SJSA1 (cell line): ENCODE measurements at places on chromosomes 3 and 15.

- H3K4me3 ChIP-seq, result no peak overlapping the region
- no peaks in the 10 kb centered on the region for H3K27me3 ChIP-seq
- DNase-seq, result no peak
- peaks cover 64% of the 10 kb centered on the region for H3K36me3 ChIP-seq
- H3K4me1 ChIP-seq, result peaks cover 5% of the 10 kb centered on the region
- no peak overlapping the region for H3K27ac ChIP-seq
Measured at GRCh38 chr3:138227650-138228049, 40.5 kb downstream of the ARMC8 start.

DNA sequence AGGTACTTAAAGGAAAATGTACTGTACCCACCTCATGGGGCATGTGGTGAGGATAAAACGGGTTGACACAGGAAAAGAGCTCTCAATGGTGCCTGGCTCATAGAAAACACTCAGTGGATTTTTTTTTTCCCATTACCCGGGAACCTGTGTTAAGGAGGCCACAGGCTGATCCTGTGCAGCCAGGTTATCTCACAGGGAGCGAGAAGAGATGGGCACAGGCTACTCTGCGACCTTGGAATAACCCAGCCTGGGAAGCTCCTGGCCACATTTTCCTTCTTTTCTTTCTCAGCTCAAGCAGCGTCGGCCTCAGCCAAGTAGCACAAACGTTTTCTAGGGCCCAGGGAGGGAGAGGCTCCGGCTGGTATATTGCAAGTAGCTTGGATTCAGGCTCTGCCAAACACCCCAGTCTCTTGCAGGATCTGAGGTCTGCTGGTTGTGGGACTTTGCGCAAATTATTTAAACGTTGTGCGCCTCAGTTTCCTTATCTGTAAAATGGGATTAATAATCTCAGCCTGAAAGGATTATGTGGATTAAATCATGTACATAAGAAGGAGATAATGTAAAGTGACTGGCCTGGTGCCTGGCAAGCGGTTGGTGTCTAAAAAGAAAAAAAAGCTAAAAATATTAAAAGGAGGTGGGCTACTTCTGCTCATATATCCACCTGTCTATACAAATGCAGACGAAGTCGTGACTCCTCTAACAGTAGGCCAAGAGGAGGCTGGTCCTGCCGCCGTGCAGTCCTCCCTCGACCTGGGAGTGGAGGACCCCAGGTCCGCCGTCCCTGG, 2.2 kb downstream of the FURIN start:
- peaks cover 69% of the 10 kb centered on the region for H3K4me1 ChIP-seq
- H3K27me3 ChIP-seq, result no peaks in the 10 kb centered on the region
- peak overlapping the region; percentile 95 for H3K27ac ChIP-seq
- H3K36me3 ChIP-seq, result peaks cover 35% of the 10 kb centered on the region
- DNase-seq, result peak; percentile 76

- no peak overlapping the region for H3K4me3 ChIP-seq
- no peaks in the 10 kb centered on the region for H3K36me3 ChIP-seq
- DNase-seq, result no peak
- no peak overlapping the region for H3K27ac ChIP-seq
- H3K27me3 ChIP-seq, result no peaks in the 10 kb centered on the region
Measured at GRCh38 chr3:121962443-121962842, 59.6 kb downstream of the ILDR1 start.

DNA sequence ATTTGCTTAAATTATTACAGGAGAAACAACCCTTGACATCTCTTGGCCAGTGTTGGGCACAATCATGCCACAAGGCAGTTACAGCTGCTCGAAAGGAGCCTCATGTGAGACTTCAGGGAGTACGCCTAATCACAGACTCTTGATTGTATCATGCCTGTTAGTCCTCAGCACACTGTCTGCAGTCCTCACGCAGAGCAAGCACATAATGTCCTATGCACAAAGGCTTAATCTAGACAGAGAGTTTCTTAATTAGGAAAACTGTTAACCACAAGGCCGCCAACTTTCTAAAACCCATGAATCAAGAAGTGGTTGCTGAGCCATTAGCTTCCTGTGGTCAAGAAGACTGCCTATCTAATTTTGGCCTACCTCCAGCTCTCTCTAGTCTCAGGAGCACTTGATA, 172.0 kb downstream of the UNC13C start:
- no peaks in the 10 kb centered on the region for H3K27me3 ChIP-seq
- no peak overlapping the region for H3K27ac ChIP-seq
- no peak overlapping the region for H3K4me3 ChIP-seq
- DNase-seq, result no peak
- no peaks in the 10 kb centered on the region for H3K4me1 ChIP-seq

- no peak for DNase-seq
- peaks cover 57% of the 10 kb centered on the region for H3K36me3 ChIP-seq
- peak overlapping the region; percentile 94 for H3K4me3 ChIP-seq
- no peaks in the 10 kb centered on the region for H3K27me3 ChIP-seq
Measured at GRCh38 chr15:70095408-70096214, 2.1 kb downstream of the TLE3 start.

DNA sequence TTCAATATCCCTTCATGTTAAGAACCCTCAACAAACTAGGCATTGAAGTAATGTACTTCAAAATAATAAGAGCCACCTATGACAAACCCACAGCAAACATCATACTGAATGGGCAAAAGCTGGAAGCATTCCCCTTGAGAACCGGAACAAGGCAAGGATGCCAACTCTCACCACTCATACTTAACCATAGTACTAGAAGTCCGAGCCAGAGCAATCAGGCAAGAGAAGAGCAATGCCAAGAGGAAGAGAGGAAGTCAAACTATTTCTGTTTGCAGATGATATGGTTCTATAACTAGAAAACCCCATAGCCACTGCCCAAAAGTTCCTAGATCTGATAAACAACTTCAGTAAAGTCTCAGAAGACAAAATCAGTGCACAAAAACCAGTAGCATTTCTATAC, 161.9 kb downstream of the UBE2E2 start:
- no peak for DNase-seq
- no peak overlapping the region for H3K4me3 ChIP-seq
- H3K36me3 ChIP-seq, result no peaks in the 10 kb centered on the region

- DNase-seq, result no peak
- H3K27me3 ChIP-seq, result no peaks in the 10 kb centered on the region
- H3K27ac ChIP-seq, result no peak overlapping the region
- H3K4me3 ChIP-seq, result no peak overlapping the region
- no peaks in the 10 kb centered on the region for H3K4me1 ChIP-seq
- H3K36me3 ChIP-seq, result no peaks in the 10 kb centered on the region
Measured at GRCh38 chr15:70291305-70292075, 193.8 kb upstream of the TLE3 start.

DNA sequence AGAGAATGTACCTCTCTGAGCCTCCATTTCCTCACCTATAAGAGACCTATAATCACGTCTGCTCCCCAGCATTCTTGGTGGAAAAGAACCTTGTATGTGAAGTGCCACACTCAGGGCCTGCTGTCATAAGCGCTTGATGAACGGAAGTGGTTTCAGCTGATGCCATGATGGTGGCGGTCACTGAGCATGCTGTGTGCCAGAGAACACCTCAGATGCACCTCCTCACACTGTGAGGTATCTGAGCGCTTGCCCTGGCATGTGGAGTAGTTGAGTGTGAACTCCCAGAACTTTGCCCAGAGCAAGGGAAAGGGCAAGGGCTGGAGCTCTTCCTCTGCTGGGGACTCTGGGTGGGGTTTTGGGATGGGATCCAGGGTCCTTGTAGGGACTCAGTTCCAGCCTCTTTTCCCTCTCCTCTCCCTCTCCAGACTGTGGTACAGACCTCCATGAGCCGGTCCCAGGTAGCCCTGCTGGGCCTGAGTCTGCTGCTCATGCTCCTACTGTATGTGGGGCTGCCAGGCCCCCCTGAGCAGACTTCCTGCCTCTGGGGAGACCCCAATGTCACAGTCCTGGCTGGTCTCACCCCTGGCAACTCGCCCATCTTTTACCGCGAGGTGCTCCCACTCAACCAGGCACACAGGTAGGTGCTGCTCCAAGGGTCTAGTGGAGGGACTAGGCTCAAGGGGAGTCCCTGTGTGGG, 2.7 kb downstream of the ABHD14A start:
- H3K27me3 ChIP-seq, result no peaks in the 10 kb centered on the region
- H3K36me3 ChIP-seq, result peaks cover 8% of the 10 kb centered on the region
- DNase-seq, result no peak
- H3K27ac ChIP-seq, result no peak overlapping the region
- no peak overlapping the region for H3K4me3 ChIP-seq
- H3K4me1 ChIP-seq, result peaks cover 32% of the 10 kb centered on the region

DNA sequence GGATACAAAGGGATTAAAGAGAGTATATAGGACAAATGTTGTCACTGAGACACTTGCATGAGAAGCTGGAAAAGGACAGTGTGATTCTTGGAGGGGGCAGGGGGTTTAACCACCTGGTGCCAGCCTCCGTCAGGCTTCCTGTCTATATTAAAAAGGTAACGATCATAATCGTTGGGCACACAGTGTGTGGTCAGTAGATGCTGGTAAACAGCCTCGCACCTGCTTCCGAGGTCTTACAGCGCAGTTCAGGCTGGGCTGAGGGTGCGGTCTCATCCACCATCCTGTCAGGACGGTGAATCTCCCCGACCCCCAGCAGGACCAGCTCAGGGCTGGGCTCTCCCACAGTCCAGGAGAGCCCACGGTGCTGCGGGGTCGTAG, 47.7 kb upstream of the SMAD6 start:
- H3K27me3 ChIP-seq, result no peaks in the 10 kb centered on the region
- peaks cover 23% of the 10 kb centered on the region for H3K4me1 ChIP-seq
- no peaks in the 10 kb centered on the region for H3K36me3 ChIP-seq
- no peak for DNase-seq

DNA sequence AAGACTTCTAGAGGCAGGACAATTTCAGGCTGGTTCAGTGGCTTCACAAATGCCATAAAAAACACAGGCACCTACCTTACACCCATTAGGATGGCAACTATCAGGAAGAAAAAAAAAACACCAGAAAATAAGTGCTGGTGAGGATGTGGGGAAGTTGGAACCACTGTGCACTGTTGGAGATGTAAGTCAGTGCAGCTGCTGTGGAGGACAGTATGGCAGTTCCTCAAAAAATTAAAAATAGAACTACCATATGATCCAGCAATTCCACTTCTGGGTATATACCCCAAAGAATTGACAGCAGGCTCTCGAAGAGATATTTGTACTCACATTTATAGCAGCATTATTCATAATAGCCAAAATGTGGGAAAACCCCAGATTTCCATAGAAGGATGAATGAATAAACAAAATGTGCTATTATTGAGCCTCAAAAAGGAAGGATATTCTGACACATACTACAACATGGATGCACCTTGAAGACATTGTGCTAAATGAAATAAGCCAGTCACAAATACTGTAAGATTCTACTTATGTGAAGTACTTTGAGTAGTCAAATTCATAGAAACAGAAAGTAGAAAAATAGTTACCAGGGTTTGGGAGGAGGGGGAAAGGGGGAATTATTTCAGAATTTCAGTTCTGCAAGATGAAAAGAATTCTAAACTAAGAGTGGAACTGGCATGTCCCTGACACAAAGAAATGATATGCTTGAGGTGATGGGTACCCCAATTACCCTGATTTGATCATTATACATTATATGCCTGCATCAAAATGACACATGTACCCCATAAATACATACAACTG, 40.9 kb downstream of the NR1D2 start:
- no peak overlapping the region for H3K27ac ChIP-seq
- no peaks in the 10 kb centered on the region for H3K4me1 ChIP-seq
- no peak for DNase-seq
- H3K36me3 ChIP-seq, result peaks cover 7% of the 10 kb centered on the region; the same call in 1 of the 2 replicates

GRCh38 chr3:128549283-128550112, 56.5 kb upstream of the GATA2 start:
- H3K27ac ChIP-seq, result peak overlapping the region; percentile 87
- H3K4me1 ChIP-seq, result peaks cover 47% of the 10 kb centered on the region
- H3K4me3 ChIP-seq, result no peak overlapping the region
- H3K27me3 ChIP-seq, result no peaks in the 10 kb centered on the region
- peak; percentile 89 for DNase-seq
- no peaks in the 10 kb centered on the region for H3K36me3 ChIP-seq
